ENCODE measurements at places on chromosomes 4 and X.
A peak's percentile ranks its signal among the peaks of the same experiment; 100 is the strongest.

GRCh38 chr4:143482840-143483239 is 30.7 kb upstream of the SMARCA5 start:
- DNase-seq, result peak; percentile 17

- no peak for DNase-seq
Observed at GRCh38 chr4:181877329-181877848, 365.8 kb upstream of the TENM3 start.

GRCh38 chrX:40097504-40098263 is at the start of gene BCOR:
TSS of gene BCOR (minus strand) at chrX:40097958. CDS start at chrX:40077929, 20,029 bp downstream.
- no peak for DNase-seq

DNA sequence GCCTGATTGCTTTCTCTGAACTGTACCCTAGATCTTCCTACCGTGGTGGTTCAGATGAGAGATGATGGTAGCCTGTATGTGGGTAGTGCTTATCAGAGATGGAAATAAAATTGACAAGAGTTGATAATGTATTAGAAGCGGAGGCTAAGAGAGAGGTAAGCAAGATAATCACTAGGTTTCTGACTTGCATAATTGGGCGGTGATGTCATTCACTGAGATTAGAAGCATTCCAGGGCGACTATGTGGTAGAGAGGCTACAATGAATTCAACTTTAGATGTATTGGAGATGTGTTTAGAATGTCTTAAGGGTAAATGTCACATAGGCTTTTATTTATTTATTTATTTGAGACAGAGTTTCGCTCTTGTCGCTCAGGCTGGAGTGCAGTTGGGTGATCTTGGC is 415 bp upstream of the TENM3 start:
- DNase-seq, result no peak

DNA sequence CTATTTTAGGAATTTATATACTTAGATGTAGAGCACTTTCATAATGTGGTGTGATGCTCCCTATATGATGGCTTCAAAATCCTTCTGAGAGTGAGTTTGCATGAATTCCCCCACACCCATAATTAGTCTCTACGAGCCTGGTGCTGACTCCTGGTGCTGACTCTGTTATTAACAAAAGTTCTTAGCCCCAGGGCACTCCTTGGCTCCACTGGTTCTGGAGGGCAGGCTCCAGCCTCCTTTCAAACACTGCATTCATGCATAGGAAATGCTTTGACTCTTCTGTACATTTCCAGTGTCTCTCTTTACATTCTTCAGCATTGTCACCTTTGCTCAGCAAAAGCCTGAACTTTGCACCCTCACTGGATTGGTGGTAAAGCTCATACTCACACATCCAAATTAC is 64.0 kb downstream of the LNX1 start:
- no peak for DNase-seq

DNA sequence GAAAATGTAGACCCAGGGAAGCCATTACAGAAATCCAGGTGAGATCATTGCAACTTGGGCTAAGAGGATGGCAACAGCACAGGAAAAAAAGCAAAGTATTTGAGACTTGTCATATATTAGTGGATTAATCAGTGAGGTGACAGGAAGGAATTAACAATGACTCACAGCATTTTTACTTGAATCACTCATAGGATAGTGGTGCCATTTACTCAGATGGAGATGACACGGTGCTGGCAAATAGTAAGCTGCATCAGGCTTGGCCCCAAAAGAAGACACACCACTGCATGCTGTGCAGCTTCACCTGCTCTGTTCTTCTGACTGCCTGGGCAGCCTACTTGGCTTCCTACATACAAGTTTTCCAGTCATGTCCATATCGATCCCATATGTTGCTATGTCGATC is 144.8 kb downstream of the FRYL start:
- no peak for DNase-seq

DNA sequence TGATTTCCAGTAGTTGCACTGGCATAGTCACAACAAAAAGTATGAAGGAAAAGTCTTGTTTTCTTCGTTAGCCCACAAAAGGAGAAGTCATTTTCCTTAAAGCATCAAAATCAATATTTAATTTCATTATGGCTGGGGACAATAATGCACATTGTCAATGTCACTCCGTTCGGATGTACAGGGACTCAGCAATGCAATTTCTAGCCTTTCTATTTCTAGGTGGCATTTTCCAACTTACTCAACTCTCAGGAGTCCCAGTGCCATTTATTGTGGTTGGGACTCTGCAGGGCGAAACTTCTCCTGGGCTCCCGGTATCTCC is 99.6 kb downstream of the CEP135 start:
- no peak for DNase-seq

DNA sequence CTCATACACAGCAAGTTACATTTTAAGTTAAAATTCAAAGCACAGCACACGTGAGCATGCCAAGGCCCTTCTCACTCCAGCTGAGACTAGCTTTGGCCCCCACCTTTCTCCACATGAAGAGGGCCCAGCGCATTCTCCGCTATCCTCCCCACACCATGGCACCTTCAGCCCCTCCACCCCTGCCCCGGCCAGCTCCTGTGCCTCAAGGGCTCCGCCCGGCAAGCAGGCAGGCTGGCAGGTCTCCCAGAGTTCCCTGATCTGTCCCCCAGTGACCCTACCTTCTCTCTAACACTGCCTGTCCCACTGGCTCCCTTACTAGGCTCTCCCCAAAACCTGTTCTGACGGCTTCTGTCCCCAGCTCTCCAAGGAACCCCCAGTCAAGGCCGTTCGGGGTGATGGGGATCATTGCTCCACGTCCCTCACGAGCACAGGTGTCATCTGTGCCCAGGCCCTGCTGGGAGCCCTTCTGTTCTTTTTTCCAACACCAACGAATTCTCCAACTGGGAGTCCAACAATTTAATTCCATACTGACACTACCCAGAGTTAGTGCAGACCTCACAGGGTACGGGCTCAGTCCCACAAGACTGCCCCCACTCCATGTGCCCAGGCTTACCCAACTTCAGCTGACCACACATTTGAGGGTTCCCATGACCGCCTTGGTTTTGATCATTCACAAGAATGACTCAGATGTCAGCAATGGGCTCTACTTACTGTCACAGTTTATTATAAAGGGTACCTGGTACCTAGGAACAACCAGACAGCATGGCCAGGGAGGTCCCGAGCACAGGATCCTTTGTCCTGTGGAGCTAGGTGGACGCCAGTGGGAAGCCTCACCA is 4.2 kb downstream of the LETM1 start:
- DNase-seq, result no peak

DNA sequence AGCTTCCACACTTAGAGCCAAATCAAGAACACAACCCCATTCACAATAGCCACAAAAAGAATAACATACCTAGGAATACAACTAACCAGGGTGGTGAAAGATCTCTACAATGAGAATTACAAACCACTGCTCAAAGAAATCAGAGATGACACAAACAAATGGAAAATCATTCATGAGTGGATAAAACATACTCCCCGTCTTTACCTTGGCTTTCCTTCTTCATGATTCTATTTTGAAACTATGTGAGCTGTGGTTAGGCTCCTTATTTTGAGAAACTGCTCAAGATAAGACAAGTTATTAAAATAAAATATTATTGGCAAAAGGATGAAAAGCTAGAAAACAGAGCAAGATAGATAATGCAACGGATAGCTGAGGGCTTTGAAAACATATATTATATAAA is 598.1 kb upstream of the FAT1 start:
- DNase-seq, result no peak

DNA sequence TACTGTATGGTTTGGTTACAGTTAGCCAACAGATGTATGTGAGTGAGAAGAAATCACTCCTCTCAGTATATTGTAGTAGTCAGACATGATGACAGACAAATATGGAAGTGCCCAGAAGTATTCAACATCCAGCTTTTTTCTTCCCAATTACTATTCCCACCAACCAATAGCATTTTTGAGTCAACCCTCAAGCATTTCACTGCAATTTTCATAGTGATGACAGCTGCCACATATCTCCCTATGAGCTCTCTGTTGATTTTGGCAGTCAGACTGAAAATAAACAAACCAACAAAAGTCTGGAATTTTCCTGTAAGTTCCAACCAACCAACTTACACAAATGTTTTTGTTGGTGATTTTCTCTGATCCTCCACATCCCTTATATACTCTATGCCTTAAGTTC is 8.2 kb upstream of the TRAM1L1 start:
- DNase-seq, result no peak

DNA sequence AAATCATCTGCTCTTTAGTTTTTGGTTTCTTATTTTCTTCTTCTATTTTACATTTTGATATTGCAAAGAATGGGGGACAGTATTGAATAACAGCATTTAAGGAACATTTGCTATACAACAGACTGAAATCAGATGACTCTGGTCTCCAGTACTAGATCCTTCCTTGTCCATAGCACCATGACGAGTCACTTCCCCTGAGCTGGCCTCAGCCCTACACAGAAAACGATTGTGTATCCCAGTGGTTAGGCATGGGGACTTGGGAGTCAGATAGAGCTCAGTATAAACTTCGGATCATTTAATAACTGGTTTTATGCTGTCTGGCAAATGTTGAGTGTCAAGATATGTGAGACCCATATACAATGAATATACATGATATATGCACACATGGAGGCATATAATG is 44.7 kb upstream of the BEX4 start:
- no peak for DNase-seq

DNA sequence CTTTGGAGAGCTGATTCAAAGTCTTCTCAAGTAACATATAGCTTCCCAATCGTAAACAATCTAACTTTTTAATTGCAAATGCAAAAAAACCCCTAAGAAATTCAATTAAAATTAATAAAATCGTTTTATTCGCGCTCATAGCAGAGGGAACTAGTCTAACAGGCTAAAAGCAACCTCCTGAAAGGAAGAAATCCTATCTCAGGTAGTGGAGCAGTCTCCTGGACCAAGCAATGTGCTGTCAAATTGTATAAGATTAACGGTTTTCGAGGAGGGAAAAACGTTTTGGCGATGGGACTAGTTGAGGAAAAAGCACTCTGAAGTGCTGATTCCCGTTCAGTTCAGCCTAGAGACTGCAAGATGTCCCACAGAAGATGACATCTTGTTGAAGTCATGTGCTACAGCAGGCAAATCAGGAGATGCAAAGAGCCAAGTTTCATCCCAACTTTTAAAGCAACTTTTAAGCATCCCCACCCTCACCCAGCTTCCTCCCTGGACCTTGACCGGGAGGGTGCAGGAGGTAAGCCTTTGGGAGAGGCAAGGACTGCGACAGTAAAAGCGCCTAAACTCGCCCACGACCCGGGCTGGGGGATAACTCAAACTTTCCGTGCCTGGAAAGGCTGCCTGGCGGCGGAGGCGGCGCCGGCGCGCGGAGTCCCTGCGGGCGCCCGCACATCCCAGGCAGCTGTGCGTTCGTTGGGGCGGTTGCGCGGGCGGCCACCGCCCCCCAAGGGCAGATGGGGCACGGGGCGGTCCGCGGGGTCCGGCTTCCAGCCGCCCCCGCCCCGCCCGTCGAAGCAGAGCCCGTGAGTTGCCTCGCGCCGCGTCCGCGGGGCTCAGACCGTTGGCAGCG is 784 bp downstream of the MAP7D3 start:
- DNase-seq, result no peak

DNA sequence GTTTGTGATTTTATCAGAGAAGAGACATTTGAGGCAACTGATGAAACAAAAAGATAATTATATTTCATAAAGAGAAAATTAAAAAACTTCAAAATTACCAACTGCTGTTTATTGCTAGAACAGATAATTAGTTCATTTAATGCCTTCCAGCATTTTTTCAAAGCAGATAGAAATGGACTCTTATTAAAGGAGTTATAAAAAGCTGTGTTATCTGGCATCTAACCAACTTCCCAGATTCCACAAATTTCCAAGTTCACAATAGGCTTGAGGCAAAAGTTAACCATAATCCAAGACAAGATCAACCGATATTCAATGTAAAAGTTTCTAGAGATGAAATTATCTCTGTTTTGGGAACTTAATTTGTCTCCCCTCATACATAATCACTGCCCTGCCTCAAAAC is 152.4 kb downstream of the TSPAN5 start:
- DNase-seq, result no peak

- no peak for DNase-seq
Observed at GRCh38 chr4:71147261-71147660, 153.8 kb downstream of the DCK start.

DNA sequence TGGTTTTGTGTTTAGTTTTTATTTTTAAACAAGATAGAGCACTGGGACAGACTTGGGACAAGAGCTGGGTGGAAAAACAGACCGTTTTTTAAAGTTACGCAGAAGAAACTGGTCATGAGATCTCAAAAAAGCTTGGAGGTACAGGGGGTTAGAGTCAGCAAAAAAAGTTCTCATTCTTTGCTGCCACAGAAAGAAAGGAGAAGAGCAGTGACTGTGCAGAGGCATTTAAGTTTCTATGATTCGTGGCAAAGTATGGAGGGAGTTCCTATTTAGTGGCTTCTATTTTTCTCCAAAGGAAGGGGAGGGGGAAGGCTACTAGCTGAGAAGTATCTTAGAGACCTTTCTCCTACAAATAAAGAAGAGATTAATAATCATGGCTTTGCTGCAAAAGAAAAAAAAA is 68.3 kb downstream of the MANBA start:
- no peak for DNase-seq

DNA sequence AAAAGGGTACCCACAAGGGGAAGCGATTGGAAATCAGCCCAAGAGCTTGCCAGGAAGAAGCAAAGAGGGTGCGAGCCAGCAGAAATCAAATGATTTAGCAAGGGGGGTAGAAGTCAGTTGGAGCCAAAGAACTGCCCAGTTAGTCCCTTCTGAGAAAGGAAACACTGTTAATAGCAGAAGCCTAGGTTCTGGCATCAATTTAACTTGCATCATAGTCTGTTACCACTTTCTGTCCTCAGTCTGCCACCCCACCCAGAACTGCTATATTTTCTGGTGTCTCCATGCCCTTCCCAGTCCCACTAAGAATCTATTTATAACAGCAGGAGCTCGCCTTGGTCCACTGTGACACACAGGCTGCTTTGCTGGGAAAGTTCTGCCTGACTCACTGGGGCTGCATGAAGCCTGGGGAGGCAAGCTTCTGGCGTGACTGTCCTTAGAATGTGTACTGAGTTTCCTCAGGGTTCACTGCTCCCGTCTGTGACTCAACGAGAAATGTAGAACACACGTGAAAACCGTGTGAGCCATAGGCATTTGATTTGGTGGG is 157.8 kb upstream of the TTC29 start:
- DNase-seq, result peak; percentile 86

- no peak for DNase-seq
Observed at GRCh38 chrX:80334583-80334982, 85.7 kb upstream of the TENT5D start.

- no peak for DNase-seq
Observed at GRCh38 chr4:99629962-99630554, 27.6 kb downstream of the C4orf54 start.

GRCh38 chr4:24140892-24141291 is 251.0 kb upstream of the PPARGC1A start:
- no peak for DNase-seq

- DNase-seq, result no peak
Observed at GRCh38 chr4:19063662-19064061, 1042.1 kb upstream of the LCORL start.

- no peak for DNase-seq
Observed at GRCh38 chr4:128716338-128716737, 93.2 kb upstream of the JADE1 start.

GRCh38 chr4:143512978-143513313 is 556 bp upstream of the SMARCA5 start:
- no peak for DNase-seq

Measured in HS-27A (cell line).